ENCODE measurements at places on chromosomes 16 and 17. TPM values are rescaled to one million over a fixed set of nuclear protein-coding genes. Genes with fewer than 3 reads are reported as not detected.

DNA sequence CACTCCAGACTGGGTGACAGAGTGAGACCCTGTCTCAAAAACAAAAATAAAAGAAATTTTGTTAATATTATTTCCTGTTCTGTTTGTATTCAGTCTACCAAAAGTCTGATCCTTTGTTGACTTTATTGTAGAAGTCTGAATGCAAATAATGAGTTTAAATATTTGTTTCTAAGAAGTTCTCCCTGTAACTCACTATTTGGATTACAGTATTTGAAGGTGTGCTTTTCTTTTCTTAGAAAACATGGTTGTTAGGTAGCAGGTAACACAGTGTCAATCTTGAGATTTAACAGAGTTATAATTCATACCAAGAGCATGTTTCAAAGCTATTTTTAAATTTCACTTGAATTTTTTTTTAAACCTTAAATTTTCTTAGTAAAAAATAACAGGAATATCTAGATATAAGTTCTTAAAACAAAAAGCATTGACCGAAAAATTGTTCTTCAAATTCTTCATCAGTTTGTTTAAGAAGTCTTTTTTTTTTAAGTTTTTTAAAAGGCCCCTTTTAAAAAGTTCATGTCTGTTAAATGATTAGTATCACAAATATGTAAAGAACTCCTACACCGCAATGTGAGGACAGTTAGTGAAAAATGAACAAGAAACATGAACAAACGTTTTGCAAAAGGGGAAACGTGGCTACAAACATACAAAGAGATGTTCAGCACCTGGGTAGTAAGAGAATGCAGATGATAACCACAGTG is 35.0 kb downstream of the GAN start:
- no peak overlapping the region for H3K27ac ChIP-seq
- no peaks in the 10 kb centered on the region for H3K4me1 ChIP-seq
- no peaks in the 10 kb centered on the region for H3K27me3 ChIP-seq
- peaks cover 22% of the 10 kb centered on the region for H3K36me3 ChIP-seq
- no peak for DNase-seq

The CCDC144A gene
- 0.60 TPM for total RNA-seq

- H3K4me3 ChIP-seq: no peak overlapping the region
- H3K27ac ChIP-seq: no peak overlapping the region
- DNase-seq: no peak
- H3K36me3 ChIP-seq: peaks cover 13% of the 10 kb centered on the region
- peaks cover 28% of the 10 kb centered on the region for H3K4me1 ChIP-seq
These were observed 42.1 kb downstream of the CYB5B start for GRCh38 chr16:69466547-69466946.

DNA sequence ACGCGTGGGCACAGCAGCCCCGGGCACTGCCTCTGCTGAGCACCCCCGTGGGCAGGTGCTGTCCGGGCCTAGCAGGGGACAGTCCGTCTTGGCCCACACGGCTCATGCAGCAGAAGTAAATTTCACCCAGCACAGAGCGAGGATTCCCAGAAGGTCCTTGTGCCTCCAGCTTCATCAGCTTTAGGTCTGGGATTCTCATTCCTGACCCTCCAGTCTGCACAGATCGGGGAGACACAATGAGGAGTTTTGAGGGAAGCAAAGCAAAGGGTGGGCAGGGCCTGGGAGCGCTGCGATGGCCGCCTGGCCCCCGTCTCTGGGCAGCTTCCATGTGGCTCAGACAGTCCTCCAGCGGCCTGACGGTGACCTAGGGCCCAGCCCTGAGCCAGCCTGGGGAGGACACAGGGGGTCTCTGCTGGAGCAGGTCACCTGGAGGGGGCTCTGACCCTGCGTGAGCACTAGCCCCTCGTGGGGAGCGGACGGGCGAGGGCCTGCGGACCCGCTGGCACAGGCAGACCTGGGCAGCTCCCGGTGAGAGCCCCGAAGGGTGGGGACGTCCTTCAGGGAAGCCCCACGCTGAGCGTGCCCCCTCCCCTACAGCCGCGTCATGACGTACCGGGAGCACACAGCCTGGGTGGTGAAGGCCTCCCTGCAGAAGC is 30.7 kb upstream of the CHMP6 start:
- H3K4me3 ChIP-seq: no peak overlapping the region
- DNase-seq: no peak
- H3K27me3 ChIP-seq: no peaks in the 10 kb centered on the region
- H3K4me1 ChIP-seq: no peaks in the 10 kb centered on the region
- H3K27ac ChIP-seq: no peak overlapping the region
- H3K36me3 ChIP-seq: no peaks in the 10 kb centered on the region

DNA sequence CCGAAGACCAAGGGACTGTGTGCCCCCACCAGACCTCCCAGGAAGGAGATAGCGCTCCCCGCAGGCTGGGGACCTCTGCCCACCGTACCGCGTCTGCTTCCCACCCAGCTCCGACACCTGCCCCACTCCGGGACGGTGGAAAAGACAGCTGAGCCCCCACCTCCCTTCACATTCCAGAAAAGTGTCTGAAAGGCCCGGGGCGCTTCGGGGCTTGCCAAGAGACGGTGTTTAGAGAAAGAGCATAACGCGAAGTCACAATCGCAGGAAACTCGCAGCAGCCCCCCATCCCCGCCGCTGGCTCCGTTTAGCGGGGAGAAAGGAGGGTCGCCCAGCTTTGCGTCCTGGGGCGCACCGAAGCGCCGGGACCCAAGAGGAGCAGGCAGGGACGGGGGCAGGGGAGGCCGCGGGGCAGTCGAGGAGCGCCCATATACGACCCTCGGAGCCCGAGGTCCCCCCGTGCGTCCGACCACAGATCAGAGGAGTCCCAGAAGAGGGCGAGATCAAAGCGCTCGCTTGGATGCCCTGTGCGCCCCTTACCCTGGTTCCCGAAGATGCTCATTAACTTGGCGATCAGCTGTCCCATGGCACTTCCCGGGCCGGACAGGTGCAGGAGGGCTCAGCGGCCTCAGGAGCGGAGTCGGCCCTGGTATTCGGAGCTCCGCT is 652 bp downstream of the ARL5C start:
- H3K36me3 ChIP-seq: no peaks in the 10 kb centered on the region
- peaks cover 33% of the 10 kb centered on the region for H3K27me3 ChIP-seq
- H3K27ac ChIP-seq: peak overlapping the region; percentile 43

DNA sequence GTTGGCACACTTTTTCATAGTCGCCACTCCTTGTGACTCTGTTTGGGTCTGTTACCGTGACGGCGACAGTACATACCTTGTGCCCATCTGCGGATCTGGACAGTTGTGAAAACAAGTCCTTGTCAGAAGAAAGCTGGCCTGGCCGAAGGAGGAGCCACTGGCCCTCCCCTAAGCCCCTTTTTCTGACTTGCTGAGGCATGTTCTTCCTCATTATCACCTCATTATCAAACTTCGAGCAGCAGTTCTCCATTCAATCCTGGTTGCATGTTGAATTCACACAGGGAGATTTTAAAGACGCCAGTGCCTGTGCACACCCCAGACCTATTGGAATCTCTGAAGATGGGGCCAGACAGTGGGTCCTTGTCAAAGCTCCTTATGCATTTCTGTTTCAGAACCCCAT is 61.1 kb downstream of the CYLD start:
- no peak for DNase-seq
- H3K4me1 ChIP-seq: peaks cover 21% of the 10 kb centered on the region
- H3K27me3 ChIP-seq: no peaks in the 10 kb centered on the region
- H3K27ac ChIP-seq: no peak overlapping the region

The ZNF286A gene
- 86.1 TPM for total RNA-seq

- H3K36me3 ChIP-seq: peaks cover 3% of the 10 kb centered on the region
- H3K4me1 ChIP-seq: peaks cover 4% of the 10 kb centered on the region
- H3K27me3 ChIP-seq: peaks cover 59% of the 10 kb centered on the region
- peak overlapping the region; percentile 46 for H3K27ac ChIP-seq
- H3K4me3 ChIP-seq: peak overlapping the region; percentile 85
These were observed 10.7 kb downstream of the TBX2 start for GRCh38 chr17:61410141-61411010.

The KDM6B gene
- total RNA-seq: 69.1 TPM

The TBC1D3H gene
- not detected for total RNA-seq

The HOXB4 gene
- 14.8 TPM for total RNA-seq

The KIF18B gene
- total RNA-seq: 14.8 TPM

- no peak for DNase-seq
- no peaks in the 10 kb centered on the region for H3K27me3 ChIP-seq
- peaks cover 30% of the 10 kb centered on the region for H3K4me1 ChIP-seq
- no peaks in the 10 kb centered on the region for H3K36me3 ChIP-seq
- H3K4me3 ChIP-seq: no peak overlapping the region
These were observed 45.1 kb downstream of the ATP2C2 start for GRCh38 chr16:84413244-84414004.

DNA sequence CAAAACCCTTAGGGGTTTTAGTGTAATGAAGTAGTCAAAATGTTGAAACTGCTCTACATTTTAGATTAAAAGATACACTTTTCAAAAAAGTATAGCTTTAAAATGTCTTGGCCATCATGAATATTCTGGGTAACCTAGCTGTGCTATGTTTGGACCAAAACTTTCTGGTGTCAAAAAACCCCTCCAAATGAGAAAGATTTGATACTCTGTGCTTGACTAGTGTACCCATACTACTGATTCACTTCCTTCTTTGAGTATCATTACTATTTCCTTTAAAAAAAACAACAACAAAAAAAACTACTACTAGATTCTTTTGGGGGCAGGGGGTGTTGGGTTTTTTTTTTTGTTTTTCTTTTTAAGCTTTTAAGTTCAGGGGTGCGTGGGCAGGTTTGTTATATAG is 37.3 kb downstream of the PTRH2 start:
- peaks cover 30% of the 10 kb centered on the region for H3K36me3 ChIP-seq
- H3K4me1 ChIP-seq: no peaks in the 10 kb centered on the region
- no peaks in the 10 kb centered on the region for H3K27me3 ChIP-seq
- H3K4me3 ChIP-seq: no peak overlapping the region
- no peak for DNase-seq
- no peak overlapping the region for H3K27ac ChIP-seq

DNA sequence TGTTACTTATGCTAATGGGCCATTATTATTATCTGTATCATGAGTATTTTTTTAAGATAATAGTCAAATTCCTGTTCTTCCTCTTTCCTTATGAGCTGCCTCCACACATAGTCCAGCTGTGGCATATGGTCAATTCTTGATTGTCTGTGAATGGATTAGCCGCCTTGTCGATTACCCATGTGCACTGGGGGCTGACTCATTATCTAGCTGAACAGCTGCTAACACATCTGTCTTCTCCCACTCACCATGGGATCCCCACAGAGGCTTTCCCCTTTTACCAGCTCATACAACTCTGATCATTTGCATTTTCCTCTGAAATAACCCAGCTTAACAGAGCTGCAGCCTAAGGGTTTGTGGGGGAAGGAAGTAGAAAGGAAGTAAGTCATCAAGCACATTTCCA is 915.0 kb downstream of the CDH11 start:
- H3K36me3 ChIP-seq: no peaks in the 10 kb centered on the region
- no peak for DNase-seq
- H3K4me1 ChIP-seq: peaks cover 5% of the 10 kb centered on the region

DNA sequence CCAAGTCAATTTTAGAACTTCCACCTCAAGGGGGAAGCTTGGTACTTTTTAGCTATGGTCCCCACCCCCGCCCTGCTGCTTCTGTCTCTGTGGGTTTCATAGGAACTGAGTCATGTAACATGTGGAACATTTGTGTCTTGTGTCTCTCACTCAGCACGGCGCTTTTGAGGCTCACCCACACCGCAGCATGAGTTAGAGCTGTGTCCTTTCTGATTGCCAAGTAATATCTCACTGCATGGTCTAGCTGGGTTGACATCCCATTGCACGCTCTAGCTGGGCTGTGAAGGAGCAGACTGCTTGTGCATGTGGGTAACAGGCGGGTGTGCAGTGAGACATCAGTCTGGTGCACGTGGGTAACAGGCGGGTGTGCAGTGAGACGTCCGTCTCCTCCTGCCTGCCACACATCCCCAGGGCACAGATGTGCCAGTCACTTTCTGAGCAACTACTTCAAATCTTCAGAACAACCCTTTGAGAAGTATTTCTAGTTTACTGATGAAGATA is 26.4 kb upstream of the SLC7A5 start:
- DNase-seq: no peak
- H3K27ac ChIP-seq: no peak overlapping the region
- no peaks in the 10 kb centered on the region for H3K4me1 ChIP-seq
- peaks cover 2% of the 10 kb centered on the region for H3K27me3 ChIP-seq

The CIITA gene
- not detected for total RNA-seq

DNA sequence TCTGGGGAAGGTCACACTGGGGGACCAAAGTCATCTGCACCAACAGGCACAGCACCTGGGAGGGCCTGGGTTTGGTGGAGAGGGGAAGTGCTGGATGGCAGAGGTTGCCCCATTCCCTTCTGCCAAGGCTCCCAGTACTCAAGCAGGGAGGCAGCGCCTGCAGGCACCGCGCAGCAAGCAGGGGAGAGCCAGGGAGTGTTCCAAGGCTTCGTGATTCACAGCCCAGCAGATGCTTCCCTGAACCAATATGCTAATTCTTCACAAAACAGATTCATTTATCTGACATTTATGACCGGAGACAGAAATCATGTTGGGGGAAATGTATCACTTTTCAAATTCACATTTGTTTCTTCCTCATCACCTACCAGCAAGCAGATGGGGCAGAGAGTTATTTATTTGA is 13.4 kb upstream of the CDH5 start:
- DNase-seq: no peak
- no peak overlapping the region for H3K27ac ChIP-seq
- no peaks in the 10 kb centered on the region for H3K36me3 ChIP-seq
- peaks cover 24% of the 10 kb centered on the region for H3K4me1 ChIP-seq

GRCh38 chr17:53141731-53142130 is 681.0 kb upstream of the KIF2B start:
- no peaks in the 10 kb centered on the region for H3K36me3 ChIP-seq
- no peak overlapping the region for H3K4me3 ChIP-seq
- H3K27ac ChIP-seq: no peak overlapping the region

- H3K27me3 ChIP-seq: no peaks in the 10 kb centered on the region
- no peaks in the 10 kb centered on the region for H3K4me1 ChIP-seq
- no peaks in the 10 kb centered on the region for H3K36me3 ChIP-seq
These were observed 26.2 kb downstream of the SHISA9 start for GRCh38 chr16:12927591-12927990.

GRCh38 chr17:57584050-57584551 is 161.0 kb downstream of the CCDC182 start:
- peaks cover 69% of the 10 kb centered on the region for H3K4me1 ChIP-seq
- peaks cover 3% of the 10 kb centered on the region for H3K36me3 ChIP-seq
- DNase-seq: no peak
- H3K27me3 ChIP-seq: no peaks in the 10 kb centered on the region
- no peak overlapping the region for H3K4me3 ChIP-seq

DNA sequence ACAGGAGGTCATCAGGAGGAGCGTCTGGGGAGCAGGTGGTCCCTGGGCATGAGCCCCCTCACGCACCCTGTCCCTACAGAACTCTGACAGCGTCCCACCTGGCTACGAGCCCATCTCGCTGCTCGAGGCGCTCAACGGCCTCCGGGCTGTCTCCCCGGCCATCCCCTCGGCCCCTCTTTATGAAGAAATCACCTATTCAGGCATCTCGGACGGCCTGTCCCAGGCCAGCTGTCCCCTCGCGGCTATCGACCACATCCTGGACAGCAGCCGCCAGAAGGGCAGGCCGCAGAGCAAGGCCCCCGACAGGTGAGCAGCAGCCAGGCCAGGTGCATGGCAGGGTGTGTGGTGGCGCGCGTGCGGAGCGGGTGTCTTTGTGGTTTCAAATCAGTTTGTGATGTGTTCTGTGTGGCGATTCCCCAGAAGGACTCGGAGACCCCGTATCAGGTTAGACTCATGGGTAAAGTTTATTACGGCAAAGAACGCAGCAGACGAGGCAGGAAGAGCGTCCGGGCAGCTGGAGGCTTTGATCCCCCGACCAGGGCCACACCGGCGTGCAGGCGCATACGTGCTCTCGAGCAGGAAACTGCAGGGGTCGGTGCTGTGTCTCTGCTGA is 11.8 kb upstream of the NUDT16L1 start:
- no peaks in the 10 kb centered on the region for H3K27me3 ChIP-seq
- no peaks in the 10 kb centered on the region for H3K36me3 ChIP-seq
- peaks cover 5% of the 10 kb centered on the region for H3K4me1 ChIP-seq
- no peak overlapping the region for H3K27ac ChIP-seq
- DNase-seq: no peak
